Right renal pelvis (tissue), 4 donors: ENCODE measurements at places on chromosomes 16 and 17.

- DNase-seq = no peak
These were observed 7.1 kb upstream of the ZNF747 start for GRCh38 chr16:30541502-30542329.

- DNase-seq = no peak
These were observed 98.6 kb downstream of the WNT3 start for GRCh38 chr17:46719891-46720290.

- DNase-seq = no peak
These were observed 80.2 kb upstream of the SMURF2 start for GRCh38 chr17:64742326-64742725.

DNA sequence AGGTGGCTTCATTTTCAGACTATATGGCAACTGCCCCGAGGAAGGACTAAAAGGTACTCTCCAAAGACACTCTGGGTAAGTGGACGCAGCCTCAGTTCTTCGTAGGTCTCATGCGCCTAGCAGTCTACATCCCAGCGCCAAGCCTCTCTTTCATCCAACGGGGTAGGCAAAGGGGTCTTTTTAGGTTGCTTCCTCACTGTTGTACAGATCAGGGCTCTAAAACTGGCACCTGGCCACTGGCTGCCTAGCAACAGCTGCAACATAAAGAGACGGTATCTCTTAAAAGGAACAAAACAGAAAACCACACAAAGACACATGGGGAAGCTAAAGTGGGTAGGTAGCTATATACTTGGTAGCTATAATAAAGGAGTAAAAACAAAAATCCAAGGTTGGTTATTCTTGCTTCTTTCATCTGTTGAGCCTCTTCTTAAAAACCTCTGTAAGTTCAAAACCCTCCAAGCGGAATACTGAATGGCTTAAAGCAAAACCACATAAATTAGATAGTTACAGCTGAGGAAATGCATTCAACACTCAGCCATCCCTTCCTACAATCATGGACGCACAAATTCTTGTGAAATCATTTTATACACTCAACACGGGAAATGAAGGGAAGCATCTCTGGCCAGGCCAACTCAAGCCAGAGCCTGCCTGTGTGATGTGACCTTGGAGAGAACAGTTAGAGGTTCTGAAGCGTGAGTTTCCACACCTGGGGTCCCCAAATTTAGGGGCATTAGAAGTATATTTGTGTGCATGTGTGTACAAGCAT, 22.7 kb downstream of the CYTH1 start:
- DNase-seq = no peak

DNA sequence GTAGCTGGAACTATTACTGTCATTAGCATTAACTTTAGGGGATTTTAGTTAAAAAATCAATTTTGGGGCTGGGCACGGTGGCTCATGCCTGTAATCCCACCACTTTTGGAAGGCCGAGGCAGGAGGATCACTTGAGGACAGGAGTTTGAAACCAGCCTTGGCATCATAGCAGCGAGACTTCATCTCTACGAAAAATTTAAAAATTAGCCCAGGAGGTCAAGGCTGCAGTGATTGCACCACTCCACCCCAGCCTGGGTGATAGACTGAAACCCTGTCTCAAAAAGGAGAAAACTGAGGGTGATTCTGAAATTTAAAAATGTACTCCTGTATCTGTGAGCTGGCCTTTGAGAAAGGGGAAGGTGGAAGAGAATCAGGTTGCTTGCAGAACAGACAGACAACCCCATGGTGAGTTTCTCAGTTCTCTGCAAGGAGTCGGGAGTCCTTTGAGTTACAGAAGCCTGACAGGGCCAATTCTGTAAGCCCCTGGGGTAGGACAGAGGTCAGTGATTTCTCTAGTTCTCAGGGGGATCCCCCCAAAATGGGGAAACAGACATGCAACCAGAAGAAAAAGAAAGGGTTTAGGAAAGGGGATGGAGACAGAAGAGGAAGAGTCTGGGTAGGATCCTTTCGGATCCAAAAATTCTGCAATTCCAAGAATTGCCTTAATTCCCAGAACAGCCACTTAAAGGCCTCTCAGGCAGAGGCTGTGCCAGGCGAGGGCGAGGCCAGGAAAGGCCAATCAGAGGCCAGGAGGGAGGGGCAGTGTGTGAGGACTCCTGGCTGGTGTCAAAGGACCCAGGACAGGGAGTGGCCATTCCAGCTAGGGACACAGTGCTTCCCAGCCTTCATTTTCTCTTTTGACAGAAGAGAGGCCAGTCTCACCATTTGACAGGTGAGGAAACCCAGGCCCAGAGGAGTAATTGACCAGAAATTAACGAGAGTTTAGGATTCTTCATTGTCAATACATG, 6.7 kb downstream of the NUPR1 start:
- DNase-seq = no peak

DNA sequence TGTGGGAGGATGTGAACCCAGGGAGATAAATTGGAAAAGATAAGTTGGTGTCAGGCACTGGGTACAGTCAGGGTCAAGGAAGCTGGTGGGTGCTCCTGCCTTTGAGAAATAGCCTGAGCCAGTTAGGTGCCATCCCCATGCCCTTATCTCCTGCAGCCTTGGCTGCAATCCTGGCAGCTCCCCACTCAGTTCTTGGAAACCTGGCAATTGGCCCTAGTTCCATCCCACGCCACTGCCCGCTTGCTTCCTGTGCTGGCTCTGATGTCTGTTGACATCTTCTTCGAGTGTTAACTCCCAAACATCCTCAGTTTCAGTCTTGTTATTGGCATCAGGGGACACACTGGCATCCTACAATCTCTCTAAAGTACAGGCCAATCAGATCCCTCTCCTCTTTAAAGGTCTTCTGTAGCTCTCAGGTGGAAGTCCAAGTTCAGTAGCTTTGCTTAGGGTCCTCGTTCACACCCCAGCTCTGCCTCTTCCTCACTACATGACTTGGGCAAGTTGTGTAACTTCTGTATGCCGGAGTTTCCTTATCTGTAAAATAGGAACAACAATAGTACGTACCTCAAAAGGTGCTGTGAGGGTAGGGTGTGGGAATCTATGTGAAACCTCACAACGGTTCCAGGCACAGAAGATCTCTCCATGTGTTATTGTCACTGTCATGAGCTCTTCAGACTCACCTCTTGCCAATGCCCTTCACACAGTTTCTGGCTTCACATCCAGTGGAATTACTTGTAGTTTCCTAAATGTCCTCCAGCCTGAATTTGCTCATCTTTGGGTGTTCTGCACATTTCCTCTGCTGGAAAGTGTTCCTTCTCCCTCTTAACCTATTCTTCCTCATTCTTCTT, 13.5 kb upstream of the PRKAR1A start:
- no peak for DNase-seq

DNA sequence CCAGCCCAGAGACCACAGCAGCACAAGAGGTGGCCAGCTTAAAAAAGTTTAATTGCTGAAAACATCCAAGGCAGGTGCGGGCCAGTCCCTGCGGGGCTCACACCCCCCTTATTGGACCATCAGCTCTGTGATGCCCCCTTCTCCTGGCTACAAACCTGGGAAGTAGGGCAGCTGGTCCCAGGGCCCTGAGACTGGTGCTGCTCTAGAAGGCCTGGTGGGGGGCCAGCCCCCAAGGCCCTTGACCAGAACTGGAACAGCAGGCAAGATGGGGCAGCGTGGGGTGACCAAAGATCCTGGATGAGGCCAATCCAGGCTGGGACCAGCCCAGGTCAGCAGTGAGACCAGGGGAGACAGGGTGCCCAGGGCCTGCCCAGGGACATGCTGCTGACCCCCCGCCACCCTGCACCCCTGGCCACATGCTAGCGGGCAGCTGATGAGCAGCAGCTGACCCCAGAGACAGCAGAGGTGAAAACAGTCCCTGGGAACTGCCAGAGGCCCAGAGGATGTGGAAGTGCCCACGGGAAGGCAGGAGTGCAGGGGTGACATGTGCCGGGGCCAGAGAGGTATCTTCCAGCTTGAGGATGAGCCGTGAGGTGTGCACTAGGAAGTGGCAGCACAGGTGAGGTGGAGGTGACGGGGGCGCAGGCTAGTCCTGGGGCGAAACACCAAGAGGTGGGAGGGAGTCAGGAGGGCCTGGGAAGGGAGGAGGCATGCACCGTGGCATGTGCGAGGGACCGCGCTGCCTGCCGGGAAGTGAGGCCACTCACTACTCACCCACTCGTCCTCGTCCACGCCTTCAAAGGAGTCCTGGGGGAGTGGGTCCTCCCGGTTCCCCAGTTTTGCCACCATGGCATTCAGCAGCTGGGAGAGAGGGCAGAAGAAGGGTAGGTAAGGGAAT, 3.6 kb upstream of the PAM16 start:
- DNase-seq = no peak

GRCh38 chr16:17076818-17077498, 393.8 kb downstream of the XYLT1 start:
- DNase-seq = no peak

- no peak for DNase-seq
These were observed 831 bp downstream of the SMIM22 start for GRCh38 chr16:4795828-4796572.

- DNase-seq = no peak
These were observed 62.1 kb downstream of the AMFR start for GRCh38 chr16:56363181-56363716.

GRCh38 chr17:40605306-40605705, 40.0 kb upstream of the CCR7 start:
- DNase-seq = no peak

GRCh38 chr17:58060596-58061191, 22.5 kb upstream of the DYNLL2 start:
- no peak for DNase-seq

GRCh38 chr17:20120836-20121235, 111.7 kb downstream of the SPECC1 start:
- no peak for DNase-seq

- no peak for DNase-seq
These were observed 12.6 kb upstream of the DNASE1 start for GRCh38 chr16:3641801-3642396.

DNA sequence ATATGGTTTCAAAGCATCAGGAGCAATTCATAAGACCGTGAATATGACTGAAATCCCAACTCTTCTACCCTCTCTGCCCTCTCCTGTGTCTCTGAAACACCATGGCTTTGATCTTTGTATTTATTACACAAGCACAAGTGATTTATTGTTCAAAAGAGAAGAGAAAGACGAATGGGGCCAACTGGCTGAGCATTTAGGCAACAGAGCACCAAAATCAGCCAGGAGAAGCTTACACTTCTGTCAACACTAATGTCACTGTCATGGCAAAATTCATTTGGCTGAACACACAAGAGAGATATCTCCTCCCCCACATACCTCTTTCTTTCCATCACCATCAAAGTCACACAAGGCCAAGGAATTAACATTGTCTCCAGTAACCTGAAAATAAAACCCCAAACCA, 9.3 kb downstream of the BBS2 start:
- no peak for DNase-seq

DNA sequence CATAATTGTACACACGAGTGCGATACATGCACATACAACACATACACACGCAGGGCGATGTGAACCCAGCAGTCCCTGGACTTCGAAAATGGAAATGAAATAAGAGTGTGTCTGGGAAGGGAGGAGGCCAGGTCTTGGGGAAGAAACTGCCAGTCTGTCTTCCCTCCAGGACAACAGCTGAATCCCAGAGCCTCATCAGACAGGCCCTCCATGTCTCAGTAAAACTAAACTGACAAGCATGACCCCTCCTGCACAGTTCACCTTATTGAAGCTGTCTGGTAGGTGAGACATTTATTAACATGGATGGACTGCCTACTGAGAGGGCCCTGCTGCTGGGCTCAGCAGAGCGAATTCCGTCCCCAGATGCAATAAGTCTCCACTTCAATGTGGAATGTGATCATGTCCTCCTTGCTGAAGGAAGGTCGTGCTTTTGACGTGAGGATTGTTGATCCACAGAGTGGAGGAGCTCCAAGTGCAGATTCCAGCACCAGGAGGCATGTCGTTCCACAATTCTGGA, 117.4 kb downstream of the SOX9 start:
- DNase-seq = no peak

- no peak for DNase-seq
These were observed 7.0 kb downstream of the PDF start for GRCh38 chr16:69323415-69323814.

GRCh38 chr17:70558821-70559220, 389.5 kb downstream of the KCNJ2 start:
- no peak for DNase-seq

DNA sequence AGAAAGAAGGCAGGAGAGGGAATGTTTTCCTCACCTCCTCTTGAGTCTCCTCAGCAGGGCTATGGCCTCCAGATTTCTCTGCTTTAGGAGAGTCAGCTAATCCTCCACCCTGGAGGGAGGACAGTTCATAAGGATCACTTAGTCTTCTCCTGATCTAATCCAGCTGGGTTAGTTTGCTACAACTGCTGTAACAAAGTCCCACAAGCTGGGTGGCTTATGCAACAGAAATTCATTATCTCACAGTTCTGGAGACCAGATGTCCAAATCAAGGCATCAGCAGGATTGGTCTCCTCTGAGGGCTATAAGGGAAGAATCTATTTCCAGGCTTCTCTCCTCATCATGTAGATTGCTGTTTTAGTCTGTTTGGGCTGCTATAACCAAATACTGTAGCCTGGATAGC, 40.6 kb upstream of the XYLT1 start:
- no peak for DNase-seq

DNA sequence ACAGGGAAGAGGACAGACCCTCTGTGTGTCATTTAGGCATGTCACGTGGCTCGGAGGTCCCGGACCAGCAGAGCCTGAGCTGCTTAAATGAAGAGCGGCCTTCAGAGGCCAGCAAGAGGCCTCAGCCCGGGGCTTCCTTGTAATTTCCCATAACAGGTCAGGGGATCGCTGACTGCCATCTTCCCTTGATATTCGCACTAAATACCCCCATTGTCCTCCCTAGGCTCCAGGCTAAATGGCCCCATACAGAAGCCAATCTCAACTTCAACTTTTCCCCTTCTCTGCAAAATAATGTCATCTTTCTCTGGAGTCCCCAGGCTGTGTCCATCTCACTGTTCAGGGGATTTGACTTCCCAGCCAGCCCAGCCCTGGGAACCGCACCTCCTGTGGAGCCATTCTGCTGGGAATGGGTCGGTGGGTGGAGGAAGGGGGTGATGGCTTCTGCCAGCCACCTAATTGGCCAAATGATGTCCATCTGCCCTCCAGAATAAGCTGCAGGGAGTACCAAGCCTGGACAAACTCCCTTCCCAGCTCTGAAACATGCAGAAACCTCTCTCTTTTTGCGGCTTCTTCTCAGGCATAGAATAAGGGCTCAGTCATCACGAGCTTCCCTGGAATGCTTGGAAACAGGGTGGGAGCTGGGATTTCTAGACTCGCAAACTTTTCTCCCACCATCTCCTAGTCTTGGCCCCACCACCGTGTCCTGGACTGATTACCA, 129.9 kb downstream of the SDK2 start:
- DNase-seq = no peak

DNA sequence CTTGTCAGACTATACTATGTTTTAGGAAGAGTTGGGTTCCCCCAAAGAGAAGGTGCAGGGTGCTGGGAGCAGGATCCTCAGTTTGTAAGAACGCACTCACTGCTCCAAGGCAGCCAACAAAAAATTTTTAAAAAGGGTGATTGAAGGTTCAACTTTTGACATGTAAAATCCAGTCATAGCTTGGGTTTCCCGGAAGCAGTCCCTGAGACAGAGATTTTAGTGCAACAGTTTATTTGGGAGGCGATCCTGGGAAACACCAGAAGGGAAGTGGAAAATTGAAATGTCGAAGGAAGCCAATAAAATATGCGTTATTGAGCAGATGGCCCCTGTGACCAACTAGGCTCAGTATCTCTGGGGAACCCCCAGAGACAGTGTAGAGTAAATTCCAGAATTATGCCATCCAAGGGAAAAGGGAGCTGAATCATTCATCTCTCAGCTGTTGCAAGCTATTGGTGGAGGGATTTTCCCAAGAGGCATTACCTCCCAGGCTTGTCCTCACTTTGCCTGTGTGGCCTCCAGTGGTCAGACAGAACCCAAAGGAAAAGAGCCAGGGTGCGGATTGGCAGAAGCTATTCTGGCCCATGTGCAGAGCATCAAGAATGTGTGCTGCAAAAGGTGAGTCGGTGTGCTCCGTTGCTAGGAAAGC, 72.9 kb downstream of the HS3ST3B1 start:
- DNase-seq = no peak
